ENCODE measurements at places on chromosomes 1 and 21.

GRCh38 chr1:48526008-48526710 is 54.2 kb upstream of the SPATA6 start:
- DNase-seq = no peak

- no peak for DNase-seq
These were observed 115.6 kb downstream of the TNFSF18 start for GRCh38 chr1:172935062-172935592.

- DNase-seq = no peak
These were observed 213.0 kb upstream of the VAMP3 start for GRCh38 chr1:7558041-7558461.

DNA sequence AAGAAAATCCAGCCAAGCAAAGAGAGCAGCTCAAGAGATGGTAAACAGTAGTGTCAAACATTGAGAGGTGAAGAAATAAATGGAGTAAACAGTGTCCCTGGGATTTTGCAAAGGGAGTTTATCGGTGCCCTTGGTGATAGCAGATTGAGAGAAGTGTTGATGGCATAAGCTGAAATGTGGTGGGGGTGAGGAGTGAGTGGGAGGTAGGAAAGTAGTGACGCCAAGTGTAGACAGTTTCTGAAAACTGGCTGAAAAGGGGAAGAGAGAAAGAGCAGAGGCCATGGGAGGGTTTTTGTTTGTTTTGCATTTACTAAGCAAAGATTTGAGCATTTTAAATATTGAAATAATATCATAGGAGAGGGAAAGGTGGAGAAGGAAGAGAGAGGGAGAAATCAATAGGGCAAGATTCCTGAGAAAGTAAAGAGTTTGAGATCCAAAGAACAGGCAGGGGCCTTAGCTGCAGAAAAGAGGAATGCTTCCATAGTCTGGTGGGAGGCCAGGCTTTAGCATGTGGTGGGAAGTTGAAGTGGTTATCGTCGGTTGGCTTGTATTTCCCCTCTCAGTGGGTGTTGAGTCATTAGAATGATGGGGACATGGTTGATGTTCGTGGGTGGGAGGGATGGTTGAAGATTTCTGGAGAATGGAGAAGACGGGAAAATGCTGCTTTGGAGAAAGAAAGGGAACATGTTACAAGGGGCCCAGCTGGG is 26.8 kb upstream of the RASAL2 start:
- no peak for DNase-seq

DNA sequence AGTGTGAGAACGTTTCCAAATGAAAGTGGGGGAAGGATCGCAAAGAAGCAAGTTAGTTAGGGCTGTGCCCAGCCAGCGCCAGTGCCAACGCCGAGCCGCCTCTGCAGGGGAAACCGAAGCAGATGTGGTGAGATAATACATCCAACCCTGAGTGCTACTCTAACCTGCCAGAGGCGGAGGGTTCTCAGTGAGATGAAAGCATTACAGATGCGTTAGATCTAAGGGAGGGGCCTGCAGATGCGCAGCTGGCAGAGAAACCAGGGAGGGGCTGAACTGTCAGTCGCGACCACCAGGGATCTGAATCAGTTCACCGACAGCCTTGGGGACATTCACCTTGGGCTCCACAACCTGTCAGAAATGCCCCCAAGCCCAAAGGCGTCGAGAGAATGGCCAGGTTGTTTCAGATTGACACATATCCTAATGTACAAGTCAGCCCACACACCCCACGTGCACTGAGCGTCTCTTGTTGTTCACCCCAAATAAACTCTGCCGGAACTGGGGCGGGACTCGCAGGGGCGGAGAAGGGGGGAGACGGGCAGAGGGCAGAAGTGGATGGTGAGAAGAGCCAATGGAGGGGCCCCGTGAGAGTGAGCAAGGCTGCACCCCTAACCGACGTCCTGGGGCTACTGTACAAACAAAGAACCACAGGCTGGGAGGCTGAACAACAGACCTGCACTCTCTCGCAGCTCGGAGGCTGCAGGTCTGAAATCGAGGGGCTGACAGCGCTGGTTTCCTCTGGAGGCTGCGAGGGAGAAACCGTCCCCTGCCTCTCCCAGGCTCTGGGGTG is 8.7 kb upstream of the UMODL1 start:
- DNase-seq = peak; percentile 47

DNA sequence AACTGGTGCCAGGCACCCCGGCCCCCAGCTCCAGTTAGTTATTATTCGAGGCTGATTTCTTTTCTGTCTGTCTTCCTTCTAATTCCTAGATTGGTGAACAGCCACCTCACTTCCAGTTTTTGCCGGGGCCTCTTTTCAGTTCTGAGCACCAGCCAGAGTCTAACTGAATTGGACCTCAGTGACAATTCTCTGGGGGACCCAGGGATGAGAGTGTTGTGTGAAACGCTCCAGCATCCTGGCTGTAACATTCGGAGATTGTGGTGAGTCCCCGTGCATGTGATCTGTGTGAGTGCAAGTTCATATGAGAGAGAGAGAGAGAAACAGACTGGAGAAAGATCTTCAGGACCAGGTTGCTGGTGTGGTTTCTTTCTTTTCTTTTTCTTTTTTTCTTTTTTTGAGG is 13.5 kb downstream of the NLRP3 start:
- DNase-seq = no peak

DNA sequence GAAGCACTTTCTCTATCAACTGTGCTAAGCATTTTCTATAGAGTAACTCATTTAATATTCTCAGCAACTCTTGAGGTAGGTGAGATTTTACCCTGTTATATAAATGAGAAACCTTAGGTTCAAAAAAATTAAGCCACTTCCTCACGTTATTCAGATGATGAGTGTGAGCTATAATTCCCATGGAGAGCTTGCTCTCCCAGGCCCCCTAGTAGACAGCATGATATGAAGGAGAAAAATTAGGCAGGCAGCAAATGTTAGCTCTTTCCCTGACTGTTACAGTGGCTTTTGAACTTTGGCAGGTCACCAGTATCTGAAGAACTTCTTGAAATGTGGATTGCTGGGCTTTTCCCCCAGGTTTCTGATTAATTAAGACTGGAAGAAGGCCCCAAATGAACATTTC is 753.1 kb downstream of the NCAM2 start:
- DNase-seq = no peak

GRCh38 chr1:197811769-197812168 is 36.5 kb upstream of the DENND1B start:
- DNase-seq = no peak

- no peak for DNase-seq
These were observed 81.2 kb upstream of the TMPRSS2 start for GRCh38 chr21:41589131-41589530.

DNA sequence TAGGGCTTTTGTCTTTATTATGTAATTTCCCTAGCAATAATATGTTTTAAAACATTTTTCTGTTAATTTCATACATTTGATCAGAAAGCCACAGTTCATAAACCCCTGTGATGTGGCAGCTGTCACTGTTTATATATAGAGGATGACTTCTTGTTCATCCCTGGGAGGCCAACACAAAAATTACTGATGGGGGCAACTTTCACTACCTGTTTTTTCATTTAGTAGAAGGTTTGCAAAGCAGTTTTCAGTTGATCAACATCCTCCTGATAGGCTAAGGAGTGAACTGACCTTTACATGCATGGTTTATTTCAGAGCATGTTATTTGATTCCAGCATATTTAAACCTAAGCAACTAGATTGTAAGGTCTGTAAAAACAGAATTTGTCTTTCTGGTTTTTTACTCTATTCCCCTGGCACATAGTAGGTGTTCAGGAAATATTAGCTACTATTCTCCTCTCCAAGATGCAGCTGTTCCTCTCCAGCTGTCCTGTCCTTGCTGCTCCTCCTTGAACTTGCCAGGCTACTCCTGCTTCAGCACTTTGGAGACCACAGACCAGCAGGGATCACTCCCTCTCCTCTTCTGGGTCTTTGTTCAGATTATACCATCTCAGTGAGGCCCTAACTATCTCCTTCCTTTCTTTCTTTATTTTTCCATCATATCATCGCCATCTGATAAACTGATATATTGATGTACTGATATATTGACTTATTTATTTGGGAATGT is 54.7 kb downstream of the ROR1 start:
- DNase-seq = no peak

- no peak for DNase-seq
These were observed 126.7 kb downstream of the CDC42BPA start for GRCh38 chr1:227191607-227192006.

DNA sequence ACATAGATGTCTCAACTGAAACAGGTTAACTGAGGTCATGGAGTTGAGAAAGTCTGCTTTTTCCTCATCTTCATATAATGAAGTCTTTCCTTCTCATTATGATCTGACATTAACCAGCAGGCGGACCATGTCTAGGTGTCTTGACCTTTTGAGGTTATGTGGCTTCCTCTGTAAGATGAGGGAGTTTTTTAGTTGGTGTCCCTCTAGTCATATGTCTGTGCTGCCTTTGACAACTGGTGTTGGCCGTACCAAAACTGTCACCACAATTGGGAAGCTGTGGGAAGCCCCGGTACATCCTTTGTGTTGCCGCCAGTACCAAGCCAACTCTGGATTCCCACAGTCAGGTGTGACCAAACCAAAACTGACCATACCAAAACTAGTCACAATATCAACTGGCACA is 105.1 kb downstream of the PBX1 start:
- no peak for DNase-seq

DNA sequence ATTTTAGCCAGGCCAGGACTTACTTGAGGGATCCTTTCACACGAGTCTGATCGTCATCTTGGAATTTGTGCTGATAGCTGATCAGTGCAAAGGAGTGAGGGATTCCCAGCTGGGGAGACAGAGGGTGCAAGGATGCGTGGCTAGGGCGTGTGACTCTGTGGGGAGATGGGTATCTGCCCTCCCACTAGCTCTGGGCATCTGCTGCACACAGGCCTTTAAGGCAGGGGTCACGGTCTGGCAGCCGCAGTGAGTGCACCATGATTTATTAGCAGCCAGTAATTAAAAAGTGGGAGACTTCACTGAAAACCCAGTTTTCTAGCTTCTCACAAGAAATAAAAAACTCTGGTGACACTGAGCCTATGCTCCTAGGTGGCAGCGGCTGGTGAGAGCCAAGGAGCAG is 20.4 kb downstream of the THAP3 start:
- DNase-seq = no peak

GRCh38 chr1:209398313-209398991 is 185.1 kb upstream of the CAMK1G start:
- DNase-seq = no peak

GRCh38 chr1:248872752-248873408 is 14.0 kb upstream of the ZNF692 start:
- no peak for DNase-seq

GRCh38 chr1:204503122-204503912 is 8.7 kb upstream of the PIK3C2B start:
- DNase-seq = no peak

DNA sequence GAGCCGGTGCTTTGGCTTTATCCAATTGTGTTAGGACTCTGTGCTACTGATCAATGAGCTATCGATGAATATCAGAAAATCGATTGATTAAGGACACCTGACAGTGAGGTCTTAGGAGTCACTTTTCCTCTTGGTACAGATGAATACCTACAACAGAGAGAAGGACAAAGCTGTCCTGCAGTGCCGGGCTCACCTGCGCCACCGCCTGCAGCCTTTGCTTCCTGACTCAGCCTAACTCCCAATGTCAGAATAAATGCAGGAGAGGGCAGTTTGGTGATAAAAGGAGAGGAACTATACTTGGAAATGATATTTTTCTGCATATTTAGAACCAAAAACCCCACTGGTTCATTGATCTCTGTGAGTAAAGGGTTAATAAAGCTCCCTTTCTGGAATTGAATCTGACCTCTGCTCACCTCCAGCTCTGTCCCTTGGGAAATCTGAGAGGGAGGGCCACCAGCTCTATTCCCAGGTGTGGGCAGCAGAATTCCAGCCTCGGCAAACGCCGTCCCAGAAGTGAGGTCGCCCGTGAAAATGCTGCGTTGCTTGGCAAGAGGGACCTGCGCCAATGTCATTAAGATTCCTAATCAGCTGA is 39.3 kb downstream of the POFUT2 start:
- no peak for DNase-seq

DNA sequence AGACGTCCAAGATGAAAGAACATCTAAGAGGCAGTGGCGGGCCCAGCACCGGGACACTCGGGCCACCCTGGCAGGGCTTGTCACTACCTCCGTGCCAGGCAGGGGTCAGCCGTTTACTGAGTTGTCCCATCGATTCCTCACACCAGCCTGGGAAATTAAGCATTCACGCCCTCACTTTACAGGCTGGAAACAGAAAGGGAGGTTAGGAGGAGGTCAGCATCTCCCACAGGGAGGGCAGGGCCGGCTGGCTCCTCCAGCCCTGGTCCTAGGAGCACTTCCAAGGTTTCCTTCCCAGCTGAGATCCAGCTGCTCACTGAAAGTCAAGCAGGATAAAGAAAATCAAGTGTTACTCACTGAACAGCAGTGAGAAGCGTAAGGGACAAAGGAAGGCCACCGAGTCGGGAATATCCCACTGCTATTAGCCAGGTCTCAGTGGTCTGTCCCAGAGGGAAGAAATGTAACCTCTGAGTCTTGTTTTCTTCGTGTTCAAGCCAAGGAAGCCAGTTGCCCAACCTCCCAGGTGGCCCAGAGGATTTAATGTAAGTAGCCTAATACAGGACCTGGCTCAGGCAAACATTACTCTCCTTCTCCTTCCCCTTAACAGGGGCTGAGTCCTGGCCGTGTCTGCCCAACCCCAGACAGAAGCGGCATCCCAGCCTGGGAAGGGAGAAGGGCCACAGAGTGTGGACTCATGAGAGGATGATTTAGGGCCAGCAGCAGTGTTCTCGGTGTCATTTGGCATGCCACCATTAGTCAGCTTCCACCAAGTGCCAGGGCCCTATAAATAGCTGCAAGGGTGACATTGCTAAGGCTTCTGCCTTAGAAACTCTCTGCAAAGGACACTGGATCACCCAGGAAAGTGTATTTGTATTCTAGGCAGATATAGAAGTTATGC is 203.1 kb upstream of the GALNT2 start:
- no peak for DNase-seq

- DNase-seq = no peak
These were observed 15.1 kb downstream of the NFYC start for GRCh38 chr1:40706626-40707025.

DNA sequence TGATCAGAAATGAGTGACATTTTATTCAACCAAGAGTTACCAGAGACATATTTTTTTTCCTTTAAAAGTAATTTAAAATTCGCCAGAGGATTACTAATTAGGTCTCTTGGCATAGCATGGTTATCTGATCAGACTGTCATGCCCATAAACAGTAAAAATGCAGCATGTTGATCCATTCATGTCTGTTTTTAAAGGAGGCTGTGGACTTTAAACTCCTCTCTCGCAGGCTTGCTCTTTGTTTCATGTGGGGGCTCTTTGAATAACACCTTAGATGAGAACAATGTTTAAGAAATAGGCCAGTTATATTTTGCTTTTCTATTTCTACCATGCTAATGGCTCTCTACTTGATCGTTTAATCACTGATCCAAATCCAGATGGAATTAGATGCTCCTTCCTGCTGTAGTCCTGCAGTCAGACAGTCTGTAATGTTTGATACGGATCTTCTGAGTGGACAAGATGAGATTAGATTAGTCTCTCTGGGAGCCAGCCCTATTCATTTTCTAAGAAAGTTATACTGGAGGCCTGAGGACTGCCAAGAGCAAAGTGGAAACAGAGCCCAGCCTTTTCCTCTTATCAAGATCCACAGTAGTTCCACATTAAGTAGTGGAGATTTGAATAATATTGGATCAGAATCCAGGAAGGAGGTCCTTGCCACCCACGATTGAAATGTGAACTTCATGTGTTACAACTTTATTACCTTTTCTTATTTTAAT is 197.4 kb downstream of the HS2ST1 start:
- no peak for DNase-seq

Data from stimulated activated CD8-positive, alpha-beta memory T cell treated with anti-CD3 and anti-CD28 coated beads, Interleukin-4, amount 100 ng/mL, for 1 hour (primary cell).